ENCODE measurements at places on chromosomes 3 and 15. TPM values are rescaled to one million over a fixed set of nuclear protein-coding genes. Genes with fewer than 3 reads are reported as not detected.

GRCh38 chr3:63992516-63993209 lies 30.6 kb downstream of the PSMD6 start:
- DNase-seq: no peak

GRCh38 chr3:117499189-117499870 lies 789.8 kb downstream of the TUSC7 start:
- DNase-seq: no peak

GRCh38 chr3:111608383-111608782 lies 13.2 kb upstream of the ZBED2 start:
- no peak for DNase-seq

DNA sequence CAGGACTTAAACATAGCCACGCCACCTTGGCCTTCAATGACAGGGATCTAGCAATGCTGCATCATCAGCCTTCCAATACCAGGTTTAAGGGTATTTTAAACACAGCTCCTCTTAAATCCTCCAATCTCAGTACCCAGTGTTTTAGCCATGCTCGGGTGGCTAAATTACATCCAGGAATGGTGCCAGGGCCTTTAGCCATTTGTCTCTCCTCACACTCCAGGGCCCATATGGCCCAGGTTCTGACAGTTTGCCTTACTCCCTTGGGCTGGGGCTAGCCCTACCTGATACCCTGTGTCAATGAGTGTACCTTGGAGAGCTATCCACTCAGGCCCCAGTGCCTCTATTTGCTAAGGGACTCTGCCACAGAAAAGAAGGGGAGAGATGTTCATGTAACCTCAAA lies 29.4 kb downstream of the ZNF589 start:
- no peak for DNase-seq

The OSBPL10 gene
- 20.7 TPM for polyA plus RNA-seq

DNA sequence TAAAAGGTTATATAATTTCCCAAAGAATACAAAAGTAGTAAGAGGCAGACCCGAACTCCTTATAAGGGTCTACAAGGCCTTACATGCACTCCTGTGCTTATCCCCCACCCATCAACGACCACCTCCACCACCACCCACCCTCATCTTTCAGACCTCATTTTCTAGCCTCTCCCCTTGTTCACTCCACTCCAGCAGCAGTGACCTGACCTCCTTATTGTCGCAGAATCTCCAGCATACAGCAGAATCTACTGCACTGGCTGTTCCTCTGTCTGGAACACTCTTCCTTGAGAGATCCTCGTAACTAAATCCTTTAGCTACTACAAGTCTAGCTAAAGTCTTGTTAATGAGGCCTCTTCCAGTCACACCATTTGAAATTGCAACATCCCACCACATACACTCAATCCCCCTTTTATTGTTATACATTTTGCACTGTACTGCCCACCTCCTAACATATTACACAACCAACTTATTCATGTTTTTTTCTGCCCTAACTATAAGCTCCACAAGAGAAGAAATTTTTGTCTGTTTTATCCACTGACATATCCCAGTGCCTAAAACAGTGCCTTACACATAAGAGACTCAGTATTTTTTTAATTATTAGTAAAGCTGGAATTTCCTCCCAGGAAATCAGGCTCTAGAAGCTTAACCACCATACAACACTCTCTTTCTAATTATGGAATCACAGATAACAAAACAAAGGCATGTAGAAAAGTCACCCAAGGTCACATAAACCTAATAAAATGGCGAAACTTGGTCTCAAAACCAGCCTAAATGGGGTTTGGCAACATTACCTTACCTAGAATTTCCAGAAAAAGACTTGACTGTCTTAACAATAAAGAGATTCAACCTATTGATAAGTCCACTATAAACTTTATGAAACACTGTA lies 40.2 kb downstream of the ZNF148 start:
- no peak for DNase-seq

All from renal pelvis (tissue), 12 donors.